H1 (cell line): ENCODE measurements at places on chromosomes 7 and 10. TPM values are rescaled to one million over a fixed set of nuclear protein-coding genes. Genes with fewer than 3 reads are reported as not detected.

GRCh38 chr7:111041577-111041976 is 49.4 kb upstream of the LRRN3 start:
- peaks cover 4% of the 10 kb centered on the region; the same call in 1 of the 2 replicates for H3K4me1 ChIP-seq
- H3K36me3 ChIP-seq: no peaks in the 10 kb centered on the region
- no peaks in the 10 kb centered on the region for H3K27me3 ChIP-seq
- DNase-seq: no peak
- no peak overlapping the region for H3K4me3 ChIP-seq

DNA sequence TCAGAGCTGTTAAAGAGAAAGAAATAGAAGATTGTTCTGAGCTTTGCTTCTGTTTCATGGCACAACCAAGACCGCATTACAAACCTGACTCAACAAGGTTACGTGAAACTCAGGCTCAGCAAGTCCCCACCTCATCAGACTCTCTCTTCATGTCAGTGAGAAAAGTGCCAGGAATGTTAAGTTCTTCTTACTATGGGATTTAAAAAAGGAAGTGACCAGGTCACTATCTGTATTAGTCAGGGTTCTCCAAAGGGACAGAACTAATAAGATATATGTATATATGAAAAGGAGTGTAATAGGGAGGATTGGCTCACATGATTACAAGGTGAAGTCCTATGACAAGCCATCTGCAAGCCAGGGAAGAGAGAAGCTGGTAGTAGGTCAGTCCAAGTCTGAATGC is 25.4 kb upstream of the PAPSS2 start:
- no peaks in the 10 kb centered on the region for H3K36me3 ChIP-seq
- no peak overlapping the region for H3K27ac ChIP-seq
- H3K4me3 ChIP-seq: no peak overlapping the region
- no peaks in the 10 kb centered on the region for H3K27me3 ChIP-seq
- H3K4me1 ChIP-seq: no peaks in the 10 kb centered on the region

- DNase-seq: no peak
- H3K4me1 ChIP-seq: no peaks in the 10 kb centered on the region
- no peak overlapping the region for H3K4me3 ChIP-seq
- H3K36me3 ChIP-seq: peaks cover under 1% of the 10 kb centered on the region; the same call in 1 of the 2 replicates
- no peaks in the 10 kb centered on the region for H3K27me3 ChIP-seq
Measured at GRCh38 chr7:74223711-74224510, 14.1 kb downstream of the LAT2 start.

GRCh38 chr7:117445206-117445605 is 17.9 kb upstream of the ASZ1 start:
- H3K4me3 ChIP-seq: no peak overlapping the region
- no peaks in the 10 kb centered on the region for H3K27me3 ChIP-seq
- no peaks in the 10 kb centered on the region for H3K36me3 ChIP-seq
- no peaks in the 10 kb centered on the region for H3K4me1 ChIP-seq

DNA sequence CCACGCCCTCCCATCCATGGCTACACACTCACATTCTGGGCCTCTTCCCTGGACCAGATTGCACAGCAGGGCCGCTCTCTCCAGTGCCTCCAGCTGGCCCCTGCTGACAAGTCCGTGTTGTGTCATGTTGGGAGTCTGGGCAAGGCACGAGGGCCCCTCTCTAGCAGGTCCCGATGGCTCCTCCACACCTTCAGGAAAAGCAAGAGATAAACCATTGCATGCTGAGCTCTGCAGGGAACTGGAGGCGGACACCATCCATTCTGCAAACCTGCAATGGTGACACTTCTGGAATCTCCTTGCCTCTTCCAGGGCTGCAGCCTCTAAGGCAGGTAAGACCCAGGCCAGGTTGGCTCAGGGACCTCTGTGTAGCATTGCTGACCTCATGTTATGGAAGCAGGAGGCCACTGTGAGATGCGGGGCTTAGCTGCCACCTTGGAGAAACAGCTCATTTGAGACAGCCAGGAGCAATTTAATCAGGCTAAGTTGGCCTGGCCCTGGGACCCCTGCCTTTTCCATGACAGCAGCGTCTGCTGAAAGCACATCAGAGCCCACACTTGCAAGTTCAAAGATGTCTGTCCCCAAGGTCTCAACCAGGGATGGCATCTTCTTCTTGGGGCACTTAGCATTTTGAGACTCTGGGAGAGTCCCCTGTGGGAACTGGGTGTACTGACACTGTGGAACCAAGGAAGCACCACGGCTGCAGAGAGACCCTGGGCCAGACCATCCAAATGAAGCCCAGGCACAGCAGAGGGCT is 34.2 kb upstream of the LEP start:
- H3K4me1 ChIP-seq: peaks cover 7% of the 10 kb centered on the region
- peaks cover 27% of the 10 kb centered on the region for H3K27me3 ChIP-seq
- no peak for DNase-seq
- H3K4me3 ChIP-seq: no peak overlapping the region

GRCh38 chr7:139106959-139107358 is 2.6 kb downstream of the ZC3HAV1 start:
- peaks cover 5% of the 10 kb centered on the region; the same call in 1 of the 2 replicates for H3K4me1 ChIP-seq
- H3K27me3 ChIP-seq: peaks cover 3% of the 10 kb centered on the region; the same call in 1 of the 2 replicates
- H3K36me3 ChIP-seq: no peaks in the 10 kb centered on the region
- DNase-seq: no peak
- H3K4me3 ChIP-seq: no peak overlapping the region; the same call in 1 of the 2 replicates

GRCh38 chr7:21642422-21642821 is 99.6 kb downstream of the DNAH11 start:
- H3K4me3 ChIP-seq: no peak overlapping the region
- DNase-seq: no peak
- H3K4me1 ChIP-seq: peaks cover 3% of the 10 kb centered on the region; the same call in 1 of the 2 replicates
- H3K36me3 ChIP-seq: no peaks in the 10 kb centered on the region; the same call in 1 of the 2 replicates
- H3K27me3 ChIP-seq: no peaks in the 10 kb centered on the region
- no peak overlapping the region for H3K27ac ChIP-seq

DNA sequence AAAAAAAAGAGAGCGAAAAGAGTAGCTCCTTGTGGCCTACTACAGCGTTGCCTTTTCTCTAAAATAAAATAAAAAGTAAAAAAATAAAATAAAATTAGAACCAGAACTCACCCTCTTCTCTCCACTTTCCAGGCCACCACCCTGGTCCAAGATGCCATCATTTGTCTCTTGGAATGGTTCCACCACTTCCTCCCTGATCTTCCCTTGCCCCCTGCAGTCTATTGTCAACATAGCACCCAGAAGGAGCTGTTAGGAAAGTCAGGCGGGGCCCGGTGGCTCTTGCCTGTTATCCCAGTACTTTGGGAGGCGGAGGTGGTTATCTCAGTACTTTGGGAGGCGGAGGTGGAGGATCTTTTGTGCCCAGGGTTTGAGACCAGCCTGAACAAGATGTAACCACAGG is 7.6 kb upstream of the GRID2IP start:
- H3K36me3 ChIP-seq: no peaks in the 10 kb centered on the region
- no peaks in the 10 kb centered on the region; the same call in 1 of the 2 replicates for H3K4me1 ChIP-seq
- DNase-seq: no peak
- H3K27me3 ChIP-seq: no peaks in the 10 kb centered on the region

The FAM25G gene
- not detected in 2 replicates for total RNA-seq

The GIMAP8 gene
- total RNA-seq: not detected in 2 replicates

The CALCR gene
- 3.0 and 3.6 TPM in 2 replicates for total RNA-seq

The TMEM26 gene
- total RNA-seq: 1.9 and 2.8 TPM in 2 replicates
